Astrocyte of the hippocampus (primary cell): ENCODE measurements at places on chromosomes 16 and 17.
A peak's percentile ranks its signal among the peaks of the same experiment; 100 is the strongest.

GRCh38 chr17:43143201-43143600 lies 18.0 kb upstream of the BRCA1 start:
- DNase-seq: no peak

DNA sequence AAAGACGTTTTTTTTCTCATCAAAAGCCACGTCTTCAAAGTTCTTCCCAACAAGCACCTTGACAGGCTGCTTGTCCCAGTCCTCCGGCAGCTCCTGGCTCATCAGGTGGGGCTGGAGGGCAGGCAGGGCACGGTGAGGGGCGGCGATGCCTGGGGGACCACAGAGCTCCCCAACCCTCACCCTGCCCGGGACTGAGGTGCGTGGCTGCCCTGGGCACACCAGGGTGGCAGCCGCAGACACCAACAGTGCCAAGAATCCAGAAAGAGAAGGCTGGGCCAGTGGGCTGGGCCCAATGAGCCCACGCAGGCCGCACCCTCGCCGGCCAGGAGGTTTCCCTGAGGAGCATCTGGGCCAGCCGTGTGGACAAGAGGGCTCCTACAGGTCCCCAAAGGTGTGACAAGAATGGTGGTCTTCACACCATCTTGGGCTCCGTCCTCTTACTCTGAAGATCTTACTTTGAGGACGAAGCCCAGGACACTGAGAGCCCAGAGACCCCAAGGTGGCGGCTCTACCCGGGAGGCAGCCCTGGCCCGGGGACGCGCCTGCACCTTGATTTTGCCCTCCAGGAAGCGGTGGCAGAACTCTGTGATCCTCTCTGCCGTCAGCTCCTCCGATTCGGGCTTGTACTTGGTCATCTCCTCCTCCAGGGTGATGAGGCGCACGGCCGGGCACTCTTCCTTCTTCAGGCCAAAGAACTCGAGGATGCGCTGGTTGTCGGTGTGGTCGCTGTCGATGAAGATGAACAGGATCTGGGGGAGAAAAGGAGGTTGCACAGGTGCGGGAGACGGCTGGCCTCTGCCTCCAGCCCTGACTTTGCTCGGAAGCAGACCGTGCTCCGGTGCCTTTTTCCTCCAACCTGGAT lies 11.3 kb upstream of the PPP1R27 start:
- no peak for DNase-seq

DNA sequence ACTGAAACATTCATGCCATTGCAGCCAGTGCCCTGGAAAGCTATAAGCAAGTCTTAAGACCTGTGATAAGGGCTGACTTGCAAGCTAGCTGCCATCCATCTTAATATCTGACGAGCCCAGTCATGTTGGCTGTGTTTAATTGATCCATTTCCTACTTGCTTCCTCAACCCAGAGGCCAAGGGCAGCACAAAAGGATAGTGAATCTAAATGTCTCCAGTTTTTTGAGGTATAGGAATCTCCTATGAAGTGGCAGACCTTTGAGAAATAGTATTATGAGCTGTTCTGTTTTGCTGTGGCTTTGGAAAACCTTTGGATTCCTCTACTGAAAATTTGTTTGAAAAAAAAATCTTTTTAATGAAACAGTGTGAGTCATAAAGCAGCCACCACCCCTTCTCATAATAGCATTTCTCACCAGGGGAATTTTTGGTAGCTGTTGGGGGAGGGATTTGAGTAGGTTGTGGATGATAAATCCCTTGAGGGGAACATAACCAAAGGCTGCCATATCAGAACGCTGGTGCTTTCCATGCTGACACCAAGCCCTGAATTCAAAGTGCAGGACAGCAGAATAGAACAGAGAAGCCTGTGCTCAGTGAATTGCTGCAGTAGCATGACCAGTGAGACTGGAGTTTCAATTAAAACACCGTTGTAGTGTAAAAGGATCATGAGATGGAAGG lies 12.9 kb downstream of the ZNRF1 start:
- DNase-seq: peak; percentile 90

- no peak for DNase-seq
Observed at GRCh38 chr16:66266436-66267291, 99.8 kb upstream of the CDH5 start.

DNA sequence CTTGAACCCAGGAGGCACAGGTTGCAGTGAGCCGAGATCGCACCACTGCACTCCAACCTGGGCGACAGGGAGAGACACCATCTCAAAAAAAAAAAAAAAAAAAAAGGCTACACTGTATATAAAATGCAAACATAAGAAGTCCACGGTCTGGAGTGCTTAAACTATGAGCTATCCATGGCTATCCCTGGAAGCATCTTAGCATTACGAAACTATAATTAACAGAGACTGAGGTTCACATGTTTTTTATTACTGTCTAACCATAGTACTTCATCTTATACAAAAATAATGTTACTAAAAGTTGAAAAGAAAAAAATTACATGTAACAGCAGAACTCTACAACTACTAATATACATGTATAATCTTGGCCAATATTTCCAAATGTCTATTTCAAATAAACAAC lies 32.8 kb downstream of the HELZ start:
- DNase-seq: no peak

- no peak for DNase-seq
Observed at GRCh38 chr17:18280249-18280648, 19.8 kb downstream of the MIEF2 start.

GRCh38 chr17:80441133-80441578 lies 26.2 kb downstream of the ENDOV start:
- DNase-seq: peak; percentile 81

DNA sequence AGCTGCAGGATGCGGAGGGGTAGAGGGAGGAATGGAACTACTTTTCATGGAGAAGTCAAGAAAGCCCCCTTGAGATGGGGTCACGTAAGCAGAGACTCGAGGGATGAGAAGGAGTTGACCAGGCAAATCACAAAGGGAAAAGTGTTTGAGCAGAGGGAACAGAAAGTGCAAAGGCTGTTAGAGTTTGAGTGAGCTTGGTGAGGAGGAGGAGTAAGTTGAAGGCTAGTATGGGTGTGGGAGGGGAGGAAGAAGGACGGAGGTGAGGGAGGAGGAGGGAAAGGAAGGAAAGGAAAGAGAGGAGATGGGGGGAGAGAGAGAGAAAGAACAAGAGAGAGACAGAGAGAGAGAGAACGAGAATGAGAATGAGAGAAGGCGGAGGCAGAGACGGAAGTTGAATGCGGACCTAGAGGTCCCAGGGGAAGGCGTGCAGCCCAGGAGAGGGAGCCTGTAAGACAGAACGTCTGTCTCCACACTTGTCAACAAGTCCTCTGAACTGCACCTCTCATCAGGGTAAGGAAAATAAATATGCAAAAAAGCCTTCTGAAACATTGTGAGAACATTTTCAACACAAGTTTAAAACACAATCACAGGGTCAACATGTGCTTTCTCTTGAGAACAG lies 279.8 kb upstream of the EEF2KMT start:
- no peak for DNase-seq

GRCh38 chr17:40547785-40548478 lies 17.3 kb downstream of the CCR7 start:
- DNase-seq: no peak

DNA sequence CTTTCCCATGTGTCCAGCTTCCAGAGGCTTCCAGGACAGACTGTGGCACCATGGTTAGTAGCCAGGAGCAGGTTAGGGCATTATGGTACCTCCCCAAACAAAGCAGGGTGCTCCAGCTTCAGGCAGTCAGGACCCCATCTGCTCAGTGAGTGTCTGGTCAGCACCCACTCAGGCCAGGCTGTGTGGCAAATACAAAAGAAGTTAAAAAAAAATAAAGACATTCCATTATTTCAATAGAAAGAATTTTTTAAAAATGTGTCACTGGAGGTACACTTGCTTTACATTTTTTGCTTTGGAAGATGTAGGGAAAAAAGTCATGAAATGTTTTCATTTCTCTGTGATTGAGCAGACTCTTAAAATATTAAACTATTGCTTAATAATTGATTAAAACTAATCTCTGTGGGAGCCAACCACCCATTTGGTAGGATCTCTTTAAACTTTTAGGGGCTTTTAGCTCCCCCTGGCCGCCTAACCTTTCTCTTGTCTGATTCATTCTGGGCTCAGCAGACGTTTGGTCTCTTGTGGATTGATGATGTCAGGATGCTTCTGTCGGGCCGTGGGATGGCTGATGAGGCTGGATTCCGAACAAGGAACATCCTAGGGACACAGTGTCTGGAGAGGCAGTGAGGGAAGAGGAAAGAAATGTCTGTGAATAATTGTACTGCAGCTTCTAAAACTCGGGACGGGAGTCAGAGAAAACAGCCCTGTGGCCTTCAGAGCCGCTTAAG lies 28.4 kb upstream of the NPTX1 start:
- DNase-seq: peak; percentile 79

DNA sequence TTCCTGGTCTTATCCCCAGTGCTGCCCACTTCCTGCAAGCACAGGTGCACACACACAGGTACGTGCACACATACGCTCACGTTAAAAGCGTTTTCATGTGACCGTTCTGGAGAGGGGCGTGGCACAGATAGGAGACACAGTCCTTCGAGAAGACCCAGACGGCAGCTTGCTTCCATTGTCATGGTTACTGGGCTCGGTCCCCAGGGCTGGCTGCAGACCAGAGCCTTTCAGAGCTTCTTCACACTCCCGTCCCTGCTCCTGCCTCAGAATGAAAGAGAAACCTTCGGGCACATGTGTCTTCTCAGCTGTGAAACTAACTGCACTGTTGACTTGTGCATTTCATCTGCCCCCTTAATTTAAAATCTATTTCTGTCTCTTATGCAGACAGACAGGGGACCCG lies 154.2 kb downstream of the PITPNC1 start:
- no peak for DNase-seq

GRCh38 chr16:13936596-13937081 lies 16.7 kb downstream of the ERCC4 start:
- DNase-seq: no peak

GRCh38 chr17:50638966-50639713 lies 4.5 kb downstream of the ABCC3 start:
- DNase-seq: peak; percentile 99

GRCh38 chr16:75616521-75617010 lies 6.5 kb downstream of the ADAT1 start:
- no peak for DNase-seq

DNA sequence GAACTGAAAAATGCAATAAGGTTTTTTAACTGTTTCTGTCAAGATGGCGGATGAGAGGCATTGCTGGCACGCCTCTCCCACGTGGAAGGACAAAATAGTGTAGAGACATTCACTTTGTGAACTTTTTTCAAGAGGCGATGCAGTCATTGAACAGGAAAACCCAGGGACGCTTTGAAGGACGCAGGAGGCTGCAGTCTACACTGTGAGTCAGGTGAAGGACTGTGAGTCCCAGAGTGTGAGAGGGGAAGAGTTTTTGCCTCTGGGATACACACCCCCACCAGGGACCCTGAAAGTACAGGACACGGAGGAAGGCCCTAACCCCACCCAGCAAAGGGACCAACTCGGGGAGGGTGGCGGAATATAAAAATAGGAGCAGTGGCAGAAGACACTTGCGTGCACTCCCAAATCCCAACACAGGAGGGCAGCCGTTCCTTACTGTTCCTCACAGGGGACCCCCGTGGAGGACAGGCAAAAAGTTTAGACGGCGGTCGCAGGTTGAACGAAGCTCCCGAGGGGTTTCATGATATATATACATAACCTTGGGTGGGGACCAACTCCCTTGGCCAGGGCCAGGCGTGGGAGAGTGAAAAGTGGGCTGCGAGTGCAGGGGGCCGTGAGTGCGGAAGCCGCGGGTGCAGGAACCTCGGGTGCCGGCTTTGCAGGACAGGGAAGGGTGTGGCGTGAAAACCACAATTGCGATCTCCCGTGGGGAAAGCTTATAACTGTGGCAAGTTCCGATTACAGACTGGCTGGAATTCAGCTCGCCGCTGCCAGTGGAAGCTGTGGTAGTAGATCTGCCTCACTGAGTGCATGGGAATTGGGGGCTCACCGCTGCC lies 82.0 kb upstream of the ALOX12 start:
- peak; percentile 71 for DNase-seq

DNA sequence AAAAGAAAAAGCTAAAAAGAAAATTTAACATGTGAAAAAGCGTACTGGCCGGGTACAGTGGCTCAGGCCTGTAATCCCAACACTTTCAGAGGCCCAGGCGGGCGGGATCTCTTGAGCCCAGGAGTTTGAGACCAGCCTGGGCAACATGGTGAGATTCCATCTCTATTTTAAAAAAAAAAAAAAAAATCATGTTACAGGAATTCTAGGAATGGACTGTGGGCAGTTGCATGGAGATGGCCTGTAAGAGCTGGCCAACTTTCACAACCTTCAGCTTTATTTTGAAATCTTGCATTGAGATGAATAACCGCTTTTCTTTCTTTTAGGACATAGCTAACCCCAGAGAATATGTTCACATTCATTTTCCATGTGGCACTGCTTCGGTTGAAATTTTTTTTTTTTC lies 8.2 kb upstream of the CIAO3 start:
- peak; percentile 73 for DNase-seq

GRCh38 chr16:86128246-86128645 lies 229.3 kb downstream of the IRF8 start:
- no peak for DNase-seq

- no peak for DNase-seq
Observed at GRCh38 chr16:89230255-89230654, 12.8 kb downstream of the ZNF778 start.

GRCh38 chr16:57815987-57816745 lies 13.9 kb upstream of the KIFC3 start:
- peak; percentile 98 for DNase-seq

- DNase-seq: peak; percentile 73
Observed at GRCh38 chr16:2912330-2913199, 834 bp downstream of the FLYWCH1 start.

GRCh38 chr16:2874032-2874911 lies 8.7 kb upstream of the FLYWCH2 start:
- DNase-seq: no peak

GRCh38 chr16:51658531-51658930 lies 507.5 kb upstream of the SALL1 start:
- no peak for DNase-seq

DNA sequence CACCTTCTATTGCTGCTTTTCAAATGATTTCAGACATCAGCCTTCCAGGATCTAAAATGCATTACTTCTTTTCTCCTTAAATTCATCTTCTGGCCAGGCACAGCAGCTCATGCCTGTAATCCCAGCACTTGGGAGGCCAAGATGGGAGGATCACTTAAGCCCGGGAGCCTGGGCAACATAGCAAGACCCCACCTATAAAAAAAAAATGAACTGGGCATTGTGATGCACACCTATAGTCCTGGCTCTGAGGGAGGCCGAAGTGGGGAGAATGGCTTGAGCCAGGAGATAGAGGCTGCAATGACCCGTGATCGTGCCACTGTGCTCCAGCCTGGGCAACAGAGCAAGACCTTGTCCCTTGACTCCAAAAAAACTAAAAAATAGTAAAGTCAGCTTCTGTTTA lies 208.5 kb downstream of the SPECC1 start:
- no peak for DNase-seq

GRCh38 chr16:27400751-27401620 lies 988 bp upstream of the IL21R start:
- peak; percentile 76 for DNase-seq
